Activated CD4-positive, alpha-beta memory T cell treated with anti-CD3 and anti-CD28 coated beads for 36 hours (primary cell): ENCODE measurements at places on chromosomes 3 and 15. TPM values are rescaled to one million over a fixed set of nuclear protein-coding genes. Genes with fewer than 3 reads are reported as not detected.

DNA sequence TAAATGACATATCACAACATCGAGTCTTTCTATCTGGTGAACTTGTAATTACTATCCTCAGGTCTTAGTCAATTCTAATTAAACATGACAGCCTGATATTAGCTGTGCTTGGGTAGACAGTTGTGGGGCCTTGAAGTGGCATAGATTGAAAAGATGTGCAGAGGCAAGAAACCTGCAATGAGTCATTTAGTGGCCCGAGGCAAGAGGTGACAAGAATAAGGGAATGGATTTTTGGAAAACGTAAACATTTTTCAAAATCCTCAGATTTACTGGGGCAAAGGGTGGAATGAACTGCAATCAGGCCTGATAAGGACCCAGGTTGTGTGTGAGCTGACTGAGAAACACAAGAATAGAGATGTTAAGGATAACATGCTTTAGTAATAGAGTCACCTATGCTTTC, 29.5 kb upstream of the ULK4 start:
- H3K4me3 ChIP-seq = no peak overlapping the region
- no peaks in the 10 kb centered on the region for H3K4me1 ChIP-seq
- no peaks in the 10 kb centered on the region for H3K27me3 ChIP-seq

- peaks cover 8% of the 10 kb centered on the region for H3K27me3 ChIP-seq
- no peak for DNase-seq
- no peak overlapping the region for H3K4me3 ChIP-seq
- no peak overlapping the region for H3K27ac ChIP-seq
- no peaks in the 10 kb centered on the region for H3K4me1 ChIP-seq
- H3K36me3 ChIP-seq = no peaks in the 10 kb centered on the region
These were observed 90.5 kb upstream of the IL12A start for GRCh38 chr3:159898147-159898546.

WDR53 gene
- 20.9 TPM for total RNA-seq

ST3GAL6 gene
- not detected for total RNA-seq

GRCh38 chr3:177721864-177722785, 524.8 kb upstream of the TBL1XR1 start:
- H3K27ac ChIP-seq = no peak overlapping the region
- no peaks in the 10 kb centered on the region for H3K27me3 ChIP-seq
- DNase-seq = no peak
- H3K4me1 ChIP-seq = peaks cover 9% of the 10 kb centered on the region
- no peaks in the 10 kb centered on the region for H3K36me3 ChIP-seq
